ENCODE measurements at places on chromosomes 12 and 14.

DNA sequence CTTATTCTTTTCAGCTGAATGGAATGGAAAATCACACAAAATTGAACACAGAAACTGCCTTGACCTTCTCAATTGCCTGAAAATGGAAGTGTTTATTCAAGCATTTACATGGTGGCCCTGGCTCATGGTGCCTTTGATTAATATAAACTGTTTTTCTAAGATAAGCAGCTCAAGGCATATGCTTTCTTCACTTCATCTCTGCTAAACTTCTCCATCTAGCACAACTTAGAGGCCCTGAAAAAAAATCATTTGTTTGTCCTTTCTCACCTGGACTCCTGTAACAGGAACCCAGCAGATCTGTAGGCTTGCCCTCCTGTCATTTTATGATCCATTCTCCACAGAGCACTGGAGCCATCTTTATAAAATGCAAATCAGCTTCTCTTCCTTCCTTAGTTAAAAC is 117.5 kb upstream of the KRR1 start:
- no peak for DNase-seq

GRCh38 chr14:58077621-58078020 is 74.4 kb downstream of the ARMH4 start:
- no peak for DNase-seq

DNA sequence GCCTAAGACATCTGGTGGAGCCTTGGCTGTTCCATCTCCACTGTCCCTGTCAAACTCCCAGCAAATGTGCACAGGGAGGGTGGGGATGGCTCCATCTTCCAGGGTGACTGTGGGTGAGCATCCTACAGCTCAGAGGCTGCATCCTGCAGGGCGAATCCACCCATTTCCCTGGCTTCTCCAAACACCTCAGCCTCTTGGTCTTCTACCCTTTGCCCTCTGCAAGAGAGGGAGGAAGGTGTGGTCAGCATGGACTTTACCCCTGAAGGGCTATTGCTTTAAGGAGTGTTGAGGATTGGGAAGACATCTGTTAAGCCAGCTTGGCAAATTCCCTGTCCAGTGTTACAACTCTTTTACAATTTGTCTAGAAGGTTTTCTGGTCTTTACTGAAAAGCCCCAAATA is 23.1 kb upstream of the DGLUCY start:
- DNase-seq = no peak

DNA sequence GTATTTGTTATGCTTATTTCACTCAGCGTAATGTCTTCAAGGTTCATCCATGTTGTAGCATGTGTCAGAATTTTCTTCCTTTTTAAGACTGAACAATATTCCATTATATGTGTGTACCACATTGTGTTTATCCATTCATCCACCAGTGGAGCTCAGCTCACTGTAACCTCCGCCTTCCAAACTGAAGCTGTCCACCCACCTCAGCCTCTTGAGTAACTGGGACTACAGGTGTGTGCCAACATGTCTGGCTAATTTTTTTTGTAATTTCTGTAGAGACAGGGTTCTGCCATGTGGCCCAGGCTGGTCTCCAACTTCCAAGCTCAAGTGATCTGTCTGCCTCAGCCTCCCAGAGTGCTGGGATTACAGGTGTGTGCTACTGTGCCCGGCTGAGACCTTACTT is 21.1 kb downstream of the CCDC77 start:
- DNase-seq = no peak

DNA sequence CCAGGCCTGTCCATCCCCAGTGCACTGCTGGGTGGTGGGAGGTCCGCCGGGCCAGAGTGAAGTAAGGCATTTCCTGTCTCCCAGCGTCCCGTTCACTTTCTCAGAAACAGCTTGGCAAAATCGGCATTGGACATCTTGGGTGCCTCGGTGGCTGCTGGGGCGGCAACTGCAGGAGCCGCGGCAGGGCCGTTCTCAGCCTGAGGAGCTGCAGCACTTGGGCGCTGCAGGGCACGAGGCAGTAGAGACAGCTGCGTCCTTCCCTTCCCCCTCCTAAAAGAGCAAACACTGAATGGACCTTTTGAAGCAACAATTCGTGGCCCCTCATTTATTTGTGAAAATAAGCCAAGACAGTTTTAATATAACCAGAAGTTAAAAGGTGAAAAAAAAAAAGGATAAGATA is 8.3 kb downstream of the FICD start:
- no peak for DNase-seq

GRCh38 chr12:109098183-109098604 is 797 bp downstream of the UNG start:
- DNase-seq = peak; percentile 55

- DNase-seq = no peak
Measured at GRCh38 chr14:99674064-99674650, 9.9 kb upstream of the CYP46A1 start.
